GM23248 (cell line): ENCODE measurements at places on chromosomes 5 and 9.

DNA sequence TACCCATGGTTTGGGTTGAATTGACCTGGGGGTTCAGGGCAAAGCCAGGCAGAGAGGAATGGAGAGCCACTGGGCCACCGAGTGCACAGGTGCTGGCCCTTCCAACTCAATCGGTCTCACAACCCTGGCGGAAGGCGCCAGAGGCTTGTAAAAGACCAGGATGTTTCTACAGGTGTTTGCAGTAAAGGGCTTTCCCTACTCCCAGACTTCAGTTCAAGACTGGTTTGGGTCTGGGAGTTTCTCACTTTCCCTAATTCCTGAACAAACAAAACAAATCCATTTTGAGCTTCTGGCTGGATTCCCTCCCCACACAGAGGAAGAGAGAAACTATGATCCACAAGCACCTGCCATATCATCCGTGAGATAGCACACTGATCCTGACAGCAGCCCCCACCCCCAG lies 125.2 kb upstream of the KLF4 start:
- DNase-seq: no peak

- DNase-seq: no peak
These were observed 10.5 kb upstream of the TXN start for GRCh38 chr9:110266795-110267194.

GRCh38 chr9:126630458-126631237 lies 16.9 kb downstream of the LMX1B start:
- no peak for DNase-seq

DNA sequence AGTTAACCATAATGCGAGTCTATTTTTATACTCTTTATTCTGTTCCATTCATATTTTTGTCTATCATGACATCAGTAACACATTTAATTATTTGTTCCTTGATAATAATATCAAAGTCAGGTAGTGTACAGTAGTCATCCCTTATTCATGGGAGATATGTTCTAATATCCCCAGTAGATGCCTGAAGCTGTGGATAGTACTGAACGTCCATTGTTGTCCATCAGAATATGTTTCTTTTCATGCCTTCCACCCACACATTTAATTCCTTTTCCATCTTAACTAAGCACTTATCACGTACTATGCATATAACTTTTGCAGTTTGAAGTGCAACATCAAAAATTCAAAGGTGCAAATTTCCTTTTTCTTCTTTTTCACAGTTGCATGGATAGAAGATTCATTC lies 53.6 kb downstream of the FER start:
- no peak for DNase-seq

DNA sequence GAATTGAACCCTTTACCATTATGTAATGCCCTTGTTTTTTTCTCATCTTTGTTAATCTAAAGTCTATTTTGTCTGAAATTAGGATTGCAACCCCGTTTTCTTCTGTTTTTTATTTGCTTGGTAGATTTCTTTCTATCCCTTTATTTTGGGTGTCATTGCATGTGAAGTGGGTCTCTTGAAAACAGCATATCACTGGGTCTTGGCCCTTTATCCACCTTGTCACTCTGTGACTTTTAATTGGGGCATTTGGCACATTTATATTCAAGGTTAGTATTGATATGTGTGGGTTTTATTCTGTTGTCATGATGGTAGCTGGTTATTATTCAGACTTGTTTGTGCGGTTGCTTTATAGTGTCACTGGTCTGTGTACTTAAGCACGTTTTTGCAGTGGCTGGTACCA lies 117.4 kb upstream of the MARCHF11 start:
- no peak for DNase-seq

DNA sequence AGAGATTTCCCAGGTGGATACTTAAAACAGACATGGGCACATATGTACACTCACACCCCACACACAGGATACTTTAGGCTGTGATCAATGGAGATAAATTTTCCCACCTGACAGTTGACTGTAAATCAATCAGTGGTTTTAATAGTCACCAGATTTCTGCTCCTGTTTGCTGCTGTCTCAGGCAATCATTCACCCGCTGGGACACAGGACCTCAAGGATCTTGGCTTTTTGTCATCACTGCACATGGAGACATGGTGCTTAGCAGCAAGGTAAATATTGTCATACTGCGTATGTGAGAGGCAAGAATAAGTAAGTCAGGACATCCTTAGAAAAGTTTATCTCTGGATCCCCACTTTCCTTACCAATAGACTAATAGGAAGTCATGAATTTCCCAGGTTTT lies 60.8 kb upstream of the KLF9 start:
- DNase-seq: no peak

DNA sequence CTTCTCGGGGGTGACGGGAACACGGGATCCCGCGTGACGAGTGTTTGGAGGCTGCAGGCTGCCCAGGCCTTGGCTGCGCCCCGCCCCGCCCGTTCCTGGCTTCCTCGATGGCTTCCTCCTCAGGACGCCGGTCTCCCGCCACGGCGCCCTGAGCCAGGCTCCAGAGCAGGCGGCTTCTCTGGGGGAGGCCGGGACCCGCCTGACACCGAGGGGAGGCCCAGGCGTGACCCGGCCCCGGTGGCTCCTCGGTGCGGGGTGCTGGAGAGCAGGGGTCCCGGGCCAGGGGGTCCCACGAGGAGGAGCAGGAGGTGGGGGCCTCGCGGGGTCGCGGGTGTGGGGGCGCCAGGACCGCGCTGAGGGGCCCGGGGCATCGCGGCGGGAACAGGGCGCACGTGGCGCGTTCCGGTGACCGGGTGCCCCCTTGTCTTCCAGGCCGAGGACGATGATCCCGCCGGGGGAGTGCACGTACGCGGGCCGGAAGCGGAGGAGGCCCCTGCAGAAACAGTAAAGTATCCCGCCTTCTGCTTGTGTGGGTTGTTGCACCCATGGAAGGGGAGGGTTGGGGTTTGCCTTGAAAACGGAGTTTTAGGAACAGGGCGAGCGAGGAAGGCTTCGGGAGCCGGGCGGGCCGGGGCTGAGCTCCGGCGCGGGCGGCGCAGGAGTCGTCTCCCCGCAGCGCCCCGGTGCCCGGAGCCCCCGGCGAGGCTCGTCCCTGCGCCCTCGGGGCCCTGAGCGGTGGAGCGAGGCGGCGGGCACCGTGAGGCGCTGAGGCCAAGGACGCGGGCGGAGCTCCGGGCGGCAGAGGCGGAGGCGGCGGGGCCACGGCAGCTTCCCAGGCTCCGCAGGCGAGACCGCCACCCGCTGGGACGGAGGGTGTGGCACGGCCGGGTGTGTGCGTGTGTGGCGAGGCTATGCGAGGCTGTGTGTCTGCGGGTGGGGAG lies 22.2 kb downstream of the AHRR start:
- peak; percentile 94 for DNase-seq

DNA sequence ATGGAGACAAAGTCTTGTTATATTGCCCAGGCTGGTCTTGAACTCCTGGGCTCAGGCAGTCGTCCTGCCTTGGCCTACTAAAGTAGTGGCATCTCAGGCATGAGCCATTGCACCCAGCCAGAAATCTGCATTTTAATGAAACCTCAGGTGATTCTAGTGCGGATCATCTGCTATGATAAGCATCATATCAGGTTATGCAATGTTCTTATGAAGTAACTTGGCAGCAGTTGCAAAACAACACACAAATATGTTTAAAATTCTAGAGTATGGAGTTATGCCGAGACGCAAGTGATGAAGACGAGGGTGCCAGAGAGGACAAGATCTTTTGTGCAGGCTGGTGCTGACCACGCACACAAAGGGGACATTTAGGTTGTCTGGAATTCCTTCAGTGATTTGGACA lies 153.2 kb upstream of the MEF2C start:
- DNase-seq: peak; percentile 44

GRCh38 chr5:175655411-175655810 lies 2.5 kb upstream of the HRH2 start:
- DNase-seq: no peak

DNA sequence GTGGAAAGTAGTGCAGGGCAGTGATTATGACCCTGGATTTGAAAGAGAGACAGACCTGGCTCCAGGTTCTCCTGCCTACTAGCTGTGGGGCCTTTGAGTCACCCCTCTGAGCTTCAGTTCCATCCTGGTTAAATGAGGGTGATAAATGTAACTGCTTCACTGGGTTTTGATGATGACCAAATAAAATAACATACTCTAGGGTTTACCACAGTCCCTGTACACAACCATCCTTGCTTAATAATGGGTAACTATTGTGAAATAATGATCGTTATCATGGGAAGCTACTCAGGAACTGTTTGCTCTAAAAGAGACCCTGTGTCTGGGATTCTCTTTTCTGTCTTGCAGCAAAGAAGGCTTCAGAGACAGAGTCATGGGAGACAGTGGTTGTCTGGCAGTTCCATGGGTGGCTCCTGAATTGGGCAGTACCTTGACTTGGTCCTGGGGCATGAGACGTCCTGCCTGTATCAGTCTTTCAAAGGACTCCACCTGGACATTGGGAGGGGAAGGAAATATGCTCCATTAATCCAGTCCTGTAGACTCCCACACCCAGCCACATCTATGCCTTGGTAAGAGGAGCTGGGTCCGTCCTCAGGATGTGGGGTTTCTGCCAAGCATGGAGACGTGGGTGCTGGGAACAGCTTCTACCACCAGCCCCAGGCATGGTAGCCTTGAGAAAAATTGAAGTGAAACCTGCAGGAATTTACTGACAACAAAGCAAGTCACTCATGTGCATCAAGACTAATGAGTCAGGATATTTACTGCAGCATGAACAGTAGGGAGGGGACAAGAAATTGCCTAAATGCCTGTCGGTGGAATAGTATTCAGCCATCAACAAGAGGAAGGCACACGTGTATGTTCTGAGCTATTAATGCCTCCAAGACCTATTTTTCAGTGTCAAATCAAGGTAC lies 23.4 kb downstream of the AKNA start:
- DNase-seq: peak; percentile 89

GRCh38 chr9:93663877-93664548 lies 87.6 kb downstream of the PHF2 start:
- no peak for DNase-seq
